Activated CD4-positive, CD25-positive, alpha-beta regulatory T cell treated with anti-CD3 and anti-CD28 coated beads, Interleukin-2, amount 50 U/mL, for 72 hours (primary cell): ENCODE measurements at places on chromosomes 2 and 18.
A peak's percentile ranks its signal among the peaks of the same experiment; 100 is the strongest.

GRCh38 chr2:196453613-196454047 is 185.9 kb upstream of the CCDC150 start:
- DNase-seq = no peak

GRCh38 chr2:200403814-200404213 is 97.3 kb downstream of the SPATS2L start:
- no peak for DNase-seq

DNA sequence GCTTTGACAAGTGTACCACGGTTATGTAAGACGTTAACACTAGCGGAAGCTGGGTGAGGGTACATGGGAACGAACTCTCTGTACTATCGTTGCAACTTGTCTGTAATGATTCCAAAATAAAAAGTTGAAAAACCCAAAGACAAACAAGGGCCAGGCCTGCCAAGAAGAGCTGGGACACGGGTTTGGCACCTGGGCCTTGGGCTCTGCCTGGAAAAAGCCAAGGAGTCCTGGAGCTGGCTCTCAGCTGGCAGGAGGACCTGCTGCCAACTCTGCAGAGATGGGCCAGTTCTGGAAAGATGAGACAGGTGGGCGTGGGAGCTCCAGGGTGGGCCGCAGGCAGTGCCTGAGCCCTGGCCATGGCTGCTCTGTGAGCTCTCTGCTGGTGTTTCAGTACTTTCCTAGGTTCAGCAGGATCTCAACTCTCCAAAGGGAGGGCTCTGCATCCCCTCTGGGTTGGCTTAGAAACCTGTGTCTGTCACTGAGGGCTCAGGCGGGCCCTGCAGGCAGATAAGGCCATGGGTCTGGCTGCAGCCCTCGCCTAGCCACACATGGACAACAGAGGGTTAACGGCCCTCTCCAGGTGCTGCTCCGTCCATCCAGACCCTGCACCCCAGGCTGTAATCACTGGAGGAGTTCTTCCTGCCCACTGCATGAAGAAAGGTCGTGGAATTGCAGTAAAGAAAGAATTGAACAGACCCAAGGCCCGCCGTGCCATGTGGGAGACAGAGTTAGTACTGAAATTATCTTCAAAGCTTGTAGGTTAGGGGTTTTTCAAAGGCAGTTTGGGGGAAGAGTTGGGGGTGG is 89.9 kb downstream of the RHOB start:
- DNase-seq = no peak

DNA sequence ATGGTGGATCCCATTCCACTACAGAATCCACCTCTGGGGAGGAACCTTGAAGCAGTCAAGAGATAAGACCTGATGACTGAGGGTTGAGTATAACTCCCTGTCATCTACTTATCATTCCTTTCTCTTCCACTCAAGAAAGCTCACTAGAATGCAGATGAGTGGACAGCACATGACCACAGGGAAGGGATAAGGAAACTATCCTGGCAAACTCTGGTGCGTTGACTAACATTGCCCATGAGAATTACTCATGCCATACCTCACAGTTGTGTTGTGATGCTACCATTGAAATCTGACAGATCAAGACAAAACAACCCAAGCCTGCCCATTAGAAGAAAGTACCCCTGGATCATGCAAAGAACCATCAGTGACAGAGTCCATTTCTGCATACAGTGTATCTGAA is 26.5 kb downstream of the SLC16A14 start:
- no peak for DNase-seq

GRCh38 chr2:6874032-6874431 is 3.5 kb upstream of the RSAD2 start:
- DNase-seq = no peak

- DNase-seq = no peak
Measured at GRCh38 chr2:20649576-20649975, 1.3 kb downstream of the HS1BP3 start.

- DNase-seq = no peak
Measured at GRCh38 chr18:63578357-63578958, 8.7 kb upstream of the SERPINB13 start.

GRCh38 chr18:5429681-5430080 is 114.1 kb downstream of the EPB41L3 start:
- DNase-seq = no peak

GRCh38 chr18:57249179-57249578 is 102.3 kb downstream of the BOD1L2 start:
- no peak for DNase-seq

DNA sequence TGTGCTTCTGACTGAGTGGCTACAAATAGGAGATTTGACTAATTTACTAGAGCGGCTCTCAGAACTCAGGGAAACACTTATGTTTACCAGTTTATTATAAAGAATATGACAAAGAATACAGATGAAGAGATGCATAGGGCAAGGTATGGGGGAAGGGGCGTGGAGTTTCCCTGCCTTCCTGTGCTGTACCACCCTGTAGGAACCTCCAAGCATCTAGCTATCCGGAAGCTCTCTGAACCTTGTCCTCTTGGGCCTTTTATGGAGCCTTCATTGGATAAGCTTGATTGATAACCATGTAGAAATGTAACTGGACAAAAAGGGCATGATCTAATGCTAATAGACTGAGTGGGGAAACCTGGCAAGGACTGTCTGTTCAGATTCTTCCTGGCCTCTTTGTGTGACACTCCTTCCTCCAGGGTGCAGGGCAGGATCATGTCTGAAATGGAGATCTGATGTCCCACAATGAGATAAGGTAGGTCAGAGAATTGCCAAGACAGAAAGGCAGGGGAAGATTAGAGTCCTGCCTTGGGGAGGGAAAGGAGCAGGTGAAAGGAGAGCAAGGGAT is 101.8 kb upstream of the NPAS2 start:
- no peak for DNase-seq

DNA sequence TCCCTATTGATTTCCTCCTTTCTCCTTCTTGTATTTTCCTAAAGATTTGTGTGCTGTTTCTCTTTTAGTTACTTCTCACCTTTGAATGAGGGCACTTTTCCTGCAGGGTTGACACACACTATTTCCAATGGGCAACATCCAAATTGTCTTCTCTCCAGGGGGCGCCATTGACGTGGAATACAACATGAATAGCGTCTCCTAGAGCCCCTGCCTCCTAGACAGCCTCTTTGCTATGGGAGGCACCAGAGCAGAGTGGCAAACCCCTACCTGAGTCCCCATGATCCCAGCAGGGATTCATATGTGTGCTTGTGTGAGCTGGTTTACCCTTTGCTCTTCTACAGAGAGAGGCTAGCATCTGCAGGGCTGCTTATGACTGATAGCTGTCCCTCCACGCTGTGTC is 61.3 kb upstream of the ITSN2 start:
- DNase-seq = peak; percentile 42

DNA sequence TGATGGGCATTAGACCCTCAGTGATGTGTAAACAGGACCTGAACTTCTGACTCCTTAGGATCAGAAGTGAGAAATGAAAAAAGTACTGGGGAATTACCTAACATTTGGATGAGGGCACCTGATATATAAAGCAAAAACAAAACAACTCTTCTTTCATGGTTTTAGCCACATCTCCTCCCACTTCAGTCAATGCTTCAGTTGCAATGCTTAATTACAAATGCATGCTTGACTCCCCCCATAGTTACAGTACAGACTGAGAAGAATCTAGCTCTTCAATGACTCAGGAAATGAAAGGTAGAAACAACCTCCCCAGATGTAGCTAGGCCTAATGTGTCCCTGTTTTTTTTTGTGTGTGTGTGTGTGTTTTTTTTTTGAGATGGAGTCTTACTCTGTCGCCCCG is 276.8 kb upstream of the POU3F3 start:
- DNase-seq = no peak

DNA sequence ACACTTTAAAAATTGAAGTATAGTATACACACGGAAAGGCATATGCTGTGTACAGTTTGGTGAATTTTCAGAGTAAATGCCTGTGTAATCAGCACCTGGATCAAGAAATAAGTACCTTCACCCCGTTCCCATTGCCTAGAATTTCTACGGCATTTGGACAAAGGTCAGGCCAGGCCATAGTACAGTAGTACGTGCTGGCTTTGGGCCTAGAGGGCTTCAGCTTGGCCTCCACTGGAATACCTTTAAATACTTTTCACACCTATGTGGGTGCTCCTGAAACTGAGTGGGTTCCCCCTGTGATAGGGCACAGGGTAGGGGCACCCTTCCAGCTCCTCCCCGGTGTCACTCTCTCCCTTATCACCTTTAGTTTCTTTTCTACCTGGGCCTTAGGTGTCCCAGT is 26.5 kb downstream of the TET3 start:
- DNase-seq = no peak

DNA sequence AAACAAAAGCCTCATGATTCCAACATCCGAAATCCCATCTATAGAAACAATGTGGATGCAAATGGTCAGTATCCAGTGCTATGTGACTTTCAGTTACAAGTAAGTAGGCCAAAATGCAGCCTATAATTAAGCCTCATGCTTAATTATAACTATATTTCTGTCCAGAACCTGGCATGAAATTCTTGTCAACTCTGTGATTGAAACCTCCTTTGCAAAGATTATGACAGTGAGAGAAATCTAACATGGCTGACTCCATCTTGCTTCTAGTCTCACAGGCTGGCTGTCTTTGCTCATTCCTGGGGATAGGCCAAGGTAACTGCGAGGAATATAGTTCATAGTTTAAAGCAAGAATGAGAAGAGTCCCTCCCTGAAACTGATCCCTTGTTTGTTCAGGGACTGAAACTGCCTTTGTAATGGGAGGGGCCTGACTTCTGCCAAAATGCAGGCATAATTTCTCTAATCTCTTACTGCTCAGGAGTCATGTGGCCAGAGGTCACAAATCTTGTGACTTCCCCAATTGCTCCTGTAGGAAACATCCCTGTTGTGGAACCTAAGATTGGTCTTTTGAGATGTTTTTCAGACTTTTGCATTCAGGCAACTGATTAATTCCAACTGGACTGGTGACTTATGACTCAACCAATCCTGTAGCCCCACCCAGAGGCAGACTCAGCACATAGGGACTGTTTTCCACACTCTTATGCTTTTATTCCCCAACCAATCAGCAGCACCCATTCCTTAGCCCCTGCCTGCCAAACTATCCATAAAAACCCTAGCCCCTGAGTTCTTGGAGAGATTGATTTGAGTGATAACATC is 84.5 kb upstream of the TLK1 start:
- no peak for DNase-seq

DNA sequence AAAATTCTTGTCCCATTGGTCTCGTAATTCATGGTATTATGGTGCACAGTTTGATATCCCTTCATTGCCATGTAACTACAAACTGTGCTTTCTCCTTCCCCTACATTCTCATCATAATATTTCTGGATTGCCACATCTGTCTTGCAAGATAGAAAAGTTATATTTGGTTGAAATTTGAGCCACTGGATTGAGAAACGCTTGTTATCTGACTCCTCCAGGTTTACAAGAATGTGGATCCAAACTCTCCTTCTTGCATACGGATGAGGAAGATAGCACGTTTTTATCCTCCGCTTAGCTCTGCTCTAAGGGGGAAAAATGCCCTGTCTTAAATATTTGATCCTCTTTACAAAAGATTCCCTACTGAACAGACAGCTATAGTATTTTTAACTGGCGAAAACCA is 438.2 kb downstream of the TSN start:
- DNase-seq = no peak

DNA sequence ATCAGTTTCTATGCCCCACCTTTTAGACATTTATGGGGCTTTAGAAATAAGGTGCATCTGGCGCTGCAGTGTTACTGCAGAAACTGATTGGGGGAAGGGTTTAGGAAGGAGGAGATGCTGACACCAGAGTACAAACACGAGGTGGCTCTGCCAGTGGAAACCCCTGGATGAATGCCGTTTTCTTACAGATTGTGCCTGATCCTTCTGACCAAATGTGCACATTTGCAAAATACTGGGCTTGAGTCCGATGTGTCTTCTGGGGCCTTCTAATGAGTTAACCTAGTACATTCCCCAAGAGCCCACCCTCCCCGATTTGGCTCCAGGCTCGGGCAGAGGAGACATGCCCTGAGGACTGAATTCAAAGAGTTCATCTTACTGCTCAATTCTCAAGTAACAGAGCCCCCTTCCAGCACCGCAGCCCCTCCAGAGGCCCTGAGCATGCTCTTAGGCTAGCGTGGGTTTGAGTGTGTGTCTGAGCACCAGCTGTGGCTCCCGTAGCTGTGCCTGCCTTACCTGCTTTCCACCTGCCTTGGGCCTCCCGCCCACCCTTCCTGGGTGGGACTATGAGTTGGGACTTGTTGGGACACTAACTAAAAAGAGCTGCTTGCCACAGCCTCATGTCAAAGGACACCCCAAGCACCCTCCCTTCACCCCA is 116.7 kb upstream of the COPS8 start:
- no peak for DNase-seq
